ENCODE measurements at places on chromosomes 5 and 9.

- DNase-seq, result no peak
Measured at GRCh38 chr5:142495531-142495930, 170.7 kb upstream of the SPRY4 start.

DNA sequence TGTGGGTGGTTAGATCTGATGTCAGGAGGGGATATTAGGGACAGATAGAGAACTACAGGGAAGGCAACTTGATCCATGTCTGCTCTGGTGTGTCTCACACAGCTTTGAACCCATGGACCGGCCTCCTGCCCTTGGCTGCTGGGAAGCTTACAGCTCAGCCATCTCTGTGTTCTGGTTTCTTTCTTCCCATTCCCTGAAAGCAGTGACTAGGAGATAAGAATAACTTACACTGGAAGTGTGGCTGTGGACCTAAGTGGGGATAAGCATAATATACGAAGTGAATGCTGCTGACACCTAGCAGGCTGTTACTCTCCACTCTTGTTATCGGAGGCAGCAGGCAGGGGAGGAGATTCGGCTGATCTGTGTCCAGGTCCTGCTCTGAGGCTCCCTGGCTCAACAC, 282.3 kb upstream of the TUT7 start:
- DNase-seq, result no peak

DNA sequence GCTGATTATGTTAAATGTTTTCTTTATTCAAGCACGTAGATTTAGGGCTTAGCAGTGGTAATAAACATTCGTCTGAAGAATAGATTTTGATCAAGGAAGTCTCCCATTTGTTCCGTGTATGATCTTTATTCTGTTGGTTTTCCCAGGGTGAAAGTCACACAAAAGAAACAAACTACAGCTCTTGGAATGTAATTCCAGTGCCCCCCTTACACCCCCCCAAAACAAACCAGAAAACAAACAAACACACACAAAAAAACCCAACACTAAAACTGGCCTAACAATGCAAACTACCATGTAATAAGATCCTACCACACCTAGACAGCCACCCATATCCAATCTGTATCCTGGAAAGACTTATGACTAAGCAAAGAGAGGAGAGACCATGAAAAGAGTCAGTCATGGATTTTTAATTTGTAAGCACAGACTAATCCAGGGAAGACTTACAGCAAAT, 196.2 kb upstream of the ELL2 start:
- DNase-seq, result no peak

DNA sequence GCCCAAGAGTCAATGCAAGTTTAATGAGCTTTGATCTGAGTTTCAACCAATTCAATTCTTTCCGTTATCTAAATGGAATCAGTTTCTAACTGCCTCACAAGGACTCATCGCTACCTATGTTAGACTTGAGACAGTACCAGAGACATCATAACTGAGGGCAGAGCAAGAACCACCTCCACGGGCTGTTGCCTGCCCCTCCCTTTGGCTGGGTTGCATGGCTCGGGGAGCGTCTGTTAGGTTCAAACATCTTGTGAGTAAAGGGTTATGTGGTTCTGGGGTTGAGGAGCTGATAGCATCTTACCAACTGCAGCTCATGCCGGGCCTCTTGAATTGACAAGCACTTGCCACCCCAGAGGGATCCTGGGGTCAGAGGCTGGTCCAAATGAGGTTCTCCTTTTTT, 457.9 kb downstream of the ENC1 start:
- no peak for DNase-seq

GRCh38 chr5:53076014-53076583, 33.5 kb downstream of the MOCS2 start:
- DNase-seq, result no peak

GRCh38 chr5:60076746-60077145, 183.2 kb upstream of the PDE4D start:
- DNase-seq, result no peak

- DNase-seq, result peak; percentile 55
Measured at GRCh38 chr9:96566498-96567202, 53.0 kb downstream of the CDC14B start.

DNA sequence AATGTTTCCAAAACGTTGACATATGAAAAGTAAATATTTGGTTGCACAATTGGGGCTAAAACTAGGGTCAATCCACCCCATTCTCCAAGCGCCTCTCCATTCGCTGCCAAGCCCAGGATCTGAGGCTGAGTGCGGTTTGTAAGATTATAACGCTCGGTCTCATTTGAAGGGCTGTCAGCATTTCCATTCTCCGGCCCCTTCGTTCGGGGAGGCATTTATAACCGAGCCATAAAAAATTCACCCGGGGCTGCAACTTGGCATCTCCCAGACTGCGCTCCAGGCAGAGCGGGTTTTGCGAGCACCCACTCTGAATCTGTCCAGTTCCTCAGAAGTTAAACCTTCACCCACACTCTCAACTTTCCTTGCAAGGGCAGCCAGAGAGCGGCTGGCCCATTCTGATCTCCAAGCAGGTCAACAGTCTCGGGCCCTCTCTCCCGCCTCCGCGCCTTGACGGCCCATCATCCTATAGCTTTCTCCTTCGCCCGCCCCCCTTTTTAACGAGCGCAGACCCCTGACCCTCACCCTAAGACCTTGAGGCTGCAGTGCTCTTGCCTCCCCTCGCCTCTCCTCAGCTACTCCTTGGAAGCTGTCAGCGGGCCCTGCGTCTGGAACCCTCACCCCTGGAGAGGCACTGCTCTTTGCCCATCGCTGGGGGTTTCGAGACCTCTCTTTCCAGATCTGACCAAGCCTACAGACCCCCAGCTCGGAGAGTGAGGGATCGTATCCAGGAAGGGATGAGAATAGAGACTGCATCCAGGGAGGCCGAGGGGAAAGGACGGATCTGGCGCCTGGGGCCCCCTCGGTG, 1.1 kb downstream of the SLIT3 start:
- no peak for DNase-seq

- peak; percentile 60 for DNase-seq
Measured at GRCh38 chr9:89548071-89548638, 50.2 kb upstream of the SEMA4D start.

DNA sequence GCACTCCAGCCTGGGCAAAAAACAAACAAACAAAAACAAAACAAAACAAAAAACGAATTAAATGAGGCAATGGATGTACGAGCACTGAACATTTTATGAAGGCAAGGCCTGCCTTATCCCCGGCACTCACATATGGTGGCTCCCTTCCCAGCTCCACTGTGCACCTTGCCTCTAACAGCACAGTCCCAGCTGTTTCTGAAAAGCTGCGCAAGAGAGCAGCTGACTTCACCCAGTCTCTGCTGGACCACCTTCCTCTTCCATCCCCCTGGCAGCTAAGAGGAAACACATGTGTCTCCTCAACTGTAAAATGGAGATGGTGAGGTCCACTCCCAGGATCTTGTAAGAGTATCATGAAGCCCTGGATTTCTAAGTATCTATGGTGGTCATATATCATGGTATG, 100.7 kb downstream of the KLF4 start:
- no peak for DNase-seq

DNA sequence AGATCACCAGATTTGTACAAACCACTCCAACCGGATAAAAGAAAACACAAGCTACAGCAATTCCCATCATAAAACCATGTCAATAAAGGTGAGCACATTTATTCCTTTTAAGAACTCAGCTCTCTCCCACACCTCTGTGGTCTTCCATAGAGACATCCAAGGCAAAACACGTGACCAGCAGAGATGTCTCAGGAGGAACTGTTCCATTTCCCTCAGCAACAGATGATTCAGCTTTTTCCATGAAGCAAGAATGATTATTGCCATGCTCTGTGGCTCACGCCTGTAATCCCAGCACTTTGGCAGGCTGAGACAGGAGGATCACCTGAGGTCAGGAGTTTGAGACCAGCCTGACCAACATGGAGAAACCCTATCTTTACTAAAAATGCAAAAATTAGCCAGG, 15.8 kb downstream of the GZMK start:
- DNase-seq, result no peak

DNA sequence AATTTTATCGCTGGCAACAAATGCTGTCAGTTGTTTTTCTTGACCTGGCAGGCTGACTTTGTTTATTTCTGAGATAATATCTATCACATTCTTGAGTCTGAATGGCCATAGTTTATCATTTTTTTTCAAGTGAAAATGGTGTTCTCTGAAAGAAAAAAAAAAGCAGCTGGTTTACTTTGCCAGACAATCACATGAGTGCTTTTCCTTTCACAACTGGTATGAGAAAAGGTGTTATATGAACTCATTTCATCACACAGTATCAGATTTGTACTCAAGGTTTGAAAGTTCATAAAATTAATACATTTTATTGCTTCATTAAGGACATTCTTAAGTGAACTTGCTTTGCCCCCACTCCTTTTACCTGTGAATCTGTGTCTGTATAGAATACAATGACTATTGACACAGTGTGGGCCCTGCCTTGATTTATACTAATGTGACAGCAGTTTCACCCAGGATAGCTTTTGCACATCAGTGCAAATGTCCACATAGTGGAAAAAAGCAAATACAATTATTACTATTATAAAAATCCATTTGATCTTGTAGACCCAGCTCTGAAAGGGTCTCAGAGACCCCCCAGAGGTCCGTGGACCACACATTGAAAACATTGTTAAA, 33.1 kb upstream of the PRLR start:
- no peak for DNase-seq

DNA sequence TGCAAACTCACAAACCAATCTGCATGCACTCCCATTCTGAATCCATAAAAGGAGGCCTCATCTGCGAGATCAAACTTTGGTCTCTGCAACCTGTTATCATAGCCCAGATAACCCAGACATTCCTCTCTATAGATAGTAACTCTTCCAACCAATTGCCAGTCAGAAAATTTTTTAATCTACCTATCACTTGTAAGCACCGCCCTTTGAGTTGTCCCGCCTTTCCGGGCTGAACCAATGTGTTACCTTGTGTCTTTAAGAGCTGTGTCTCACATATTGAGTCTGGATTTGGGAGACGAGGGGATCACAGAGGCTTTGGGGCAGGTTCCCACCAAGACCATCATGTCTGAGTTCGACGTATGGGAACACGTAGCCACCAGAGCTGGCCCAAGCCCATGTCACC, 91.1 kb upstream of the PPP1R26 start:
- no peak for DNase-seq

GRCh38 chr9:97484134-97484533, 17.3 kb upstream of the TMOD1 start:
- no peak for DNase-seq

GRCh38 chr5:1538276-1538675, 14.5 kb upstream of the LPCAT1 start:
- DNase-seq, result no peak

DNA sequence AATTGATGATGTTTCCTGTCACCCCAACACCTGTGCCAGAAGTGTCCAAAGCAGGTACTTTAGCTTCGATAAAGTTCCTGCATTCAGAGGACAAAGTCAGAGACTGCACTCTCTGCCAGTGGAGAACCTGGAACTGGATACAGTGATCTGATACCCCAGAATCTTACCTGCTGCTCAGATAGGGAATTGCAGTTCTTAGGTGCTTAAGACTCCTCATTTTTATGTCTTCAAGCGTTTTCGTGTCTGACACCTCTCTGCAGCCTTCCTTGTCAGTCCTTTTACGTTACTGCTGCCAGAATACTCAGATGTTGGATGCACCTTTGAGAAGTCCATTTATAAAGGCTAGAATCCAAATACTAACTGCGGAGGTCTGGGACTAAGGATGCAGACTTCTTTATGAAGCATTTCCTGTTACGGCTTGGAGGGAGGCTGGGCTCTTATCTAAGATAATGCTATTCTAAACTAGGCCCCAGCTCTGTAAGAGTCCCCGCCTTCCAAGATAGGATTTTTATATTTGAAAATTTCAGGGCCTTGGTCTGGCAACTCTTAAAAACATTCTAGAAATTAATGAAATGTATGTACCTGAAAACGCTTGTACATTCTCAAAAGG, 1.9 kb downstream of the ISOC1 start:
- DNase-seq, result no peak

GRCh38 chr5:122412966-122413365, 100.9 kb downstream of the SNCAIP start:
- DNase-seq, result no peak

- DNase-seq, result peak; percentile 16
Measured at GRCh38 chr9:34331196-34331595, 1.8 kb downstream of the NUDT2 start.

- DNase-seq, result no peak
Measured at GRCh38 chr9:114837923-114838322, 32.1 kb upstream of the TNFSF15 start.

- no peak for DNase-seq
Measured at GRCh38 chr5:111427762-111428161, 84.6 kb downstream of the STARD4 start.

- no peak for DNase-seq
Measured at GRCh38 chr5:71658916-71659662, 60.0 kb upstream of the CARTPT start.

GRCh38 chr5:15501091-15501791, 1.3 kb downstream of the FBXL7 start:
- DNase-seq, result no peak

DNA sequence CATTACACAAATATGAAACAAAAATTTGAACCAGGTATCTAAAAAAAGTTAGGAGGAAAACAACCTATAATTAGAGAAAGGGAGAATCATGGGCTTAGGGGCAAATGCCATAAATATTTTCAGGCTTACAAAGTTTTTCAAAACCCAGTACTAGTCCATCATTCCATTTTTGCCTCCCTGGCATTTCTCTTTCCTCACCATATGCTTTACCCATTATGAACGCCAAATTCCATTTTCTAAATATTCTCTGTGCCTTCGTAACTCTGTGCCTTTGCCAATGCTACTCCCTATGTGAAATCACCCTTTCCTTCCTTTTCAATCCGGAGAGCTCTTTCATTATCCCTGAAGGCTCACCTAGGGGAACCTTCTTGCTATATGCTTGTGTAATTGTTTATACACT, 434.1 kb downstream of the ZSWIM6 start:
- no peak for DNase-seq

- no peak for DNase-seq
Measured at GRCh38 chr5:135576075-135576599, 2.7 kb downstream of the CXCL14 start.

GRCh38 chr5:102450313-102450990, 48.3 kb downstream of the SLCO6A1 start:
- no peak for DNase-seq

GRCh38 chr5:60842871-60843385, 1.1 kb downstream of the ELOVL7 start:
- DNase-seq, result no peak

DNA sequence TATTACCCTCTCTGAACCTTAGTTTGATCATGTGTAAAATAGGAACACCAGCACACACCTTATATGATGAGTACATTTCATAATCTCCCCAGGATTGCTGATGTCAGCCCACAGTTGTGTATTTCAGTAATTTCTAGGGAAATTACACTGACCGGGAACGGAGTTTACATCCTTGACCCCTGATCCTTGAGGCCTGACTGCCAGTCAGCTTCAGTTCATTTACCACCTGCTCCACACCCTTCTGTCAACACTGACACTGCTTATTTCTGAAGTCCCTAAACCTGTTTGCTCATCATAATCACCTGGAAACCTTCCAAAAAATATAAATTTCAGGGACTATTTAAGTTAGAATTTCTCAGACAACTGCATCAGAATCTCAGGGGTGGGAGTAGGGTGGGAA, 55.3 kb downstream of the ZNF622 start:
- DNase-seq, result no peak

DNA sequence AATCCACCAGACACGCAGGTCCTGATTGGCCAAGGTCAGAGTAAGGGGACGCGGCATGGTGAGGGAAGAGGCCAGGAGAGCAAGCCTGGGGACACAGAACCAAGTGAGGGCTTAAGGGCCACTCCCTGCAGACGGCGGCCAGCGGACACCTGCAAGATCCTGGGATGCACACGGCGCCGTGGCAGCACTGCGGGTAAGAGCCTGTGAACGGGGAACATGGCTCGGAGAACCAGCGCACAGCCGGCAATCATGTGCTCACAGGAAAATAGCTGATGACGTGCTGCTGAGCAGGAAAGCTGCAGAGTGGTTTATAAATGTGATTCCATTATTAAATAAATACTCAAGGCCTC, 27.0 kb upstream of the NSMF start:
- no peak for DNase-seq

Measured in hematopoietic multipotent progenitor cell treated with erythropoietin and hydrocortisone succinate and interleukin-3 and kit ligand, for 17 days (in vitro differentiated cells).